Vagina (tissue), 2 donors: ENCODE measurements at places on chromosomes 16 and 17. TPM values are rescaled to one million over a fixed set of nuclear protein-coding genes. Genes with fewer than 3 reads are reported as not detected.
A peak's percentile ranks its signal among the peaks of the same experiment; 100 is the strongest.

GRCh38 chr16:29820730-29821642 lies 724 bp downstream of the MVP start:
- no peak for DNase-seq

DNA sequence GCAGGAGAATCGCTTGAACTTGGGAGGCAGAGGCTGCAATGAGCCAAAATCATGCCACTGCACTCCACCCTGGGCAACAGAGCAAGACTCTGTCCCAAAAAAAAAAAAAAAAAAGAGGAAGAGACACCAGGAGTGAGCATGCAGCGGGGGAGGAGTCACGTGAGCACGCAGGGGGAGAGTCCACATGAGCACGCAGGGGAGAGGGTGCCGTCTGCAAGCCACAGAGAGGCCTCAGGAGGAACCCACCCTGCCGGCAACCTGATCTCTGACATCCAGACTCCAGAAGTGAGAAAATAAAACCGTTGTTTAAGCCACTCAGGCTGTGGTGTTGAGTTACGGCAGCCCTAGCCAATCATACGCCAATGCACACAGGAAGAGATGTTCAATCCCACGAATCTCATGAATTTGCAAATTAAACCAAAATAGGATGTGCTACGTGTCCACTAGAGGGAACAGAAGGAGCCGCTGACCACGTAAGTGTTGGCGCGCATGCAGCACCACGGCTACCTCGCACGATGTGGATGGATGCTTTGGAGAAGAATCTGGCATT lies 42.2 kb downstream of the CCDC57 start:
- DNase-seq = no peak

DNA sequence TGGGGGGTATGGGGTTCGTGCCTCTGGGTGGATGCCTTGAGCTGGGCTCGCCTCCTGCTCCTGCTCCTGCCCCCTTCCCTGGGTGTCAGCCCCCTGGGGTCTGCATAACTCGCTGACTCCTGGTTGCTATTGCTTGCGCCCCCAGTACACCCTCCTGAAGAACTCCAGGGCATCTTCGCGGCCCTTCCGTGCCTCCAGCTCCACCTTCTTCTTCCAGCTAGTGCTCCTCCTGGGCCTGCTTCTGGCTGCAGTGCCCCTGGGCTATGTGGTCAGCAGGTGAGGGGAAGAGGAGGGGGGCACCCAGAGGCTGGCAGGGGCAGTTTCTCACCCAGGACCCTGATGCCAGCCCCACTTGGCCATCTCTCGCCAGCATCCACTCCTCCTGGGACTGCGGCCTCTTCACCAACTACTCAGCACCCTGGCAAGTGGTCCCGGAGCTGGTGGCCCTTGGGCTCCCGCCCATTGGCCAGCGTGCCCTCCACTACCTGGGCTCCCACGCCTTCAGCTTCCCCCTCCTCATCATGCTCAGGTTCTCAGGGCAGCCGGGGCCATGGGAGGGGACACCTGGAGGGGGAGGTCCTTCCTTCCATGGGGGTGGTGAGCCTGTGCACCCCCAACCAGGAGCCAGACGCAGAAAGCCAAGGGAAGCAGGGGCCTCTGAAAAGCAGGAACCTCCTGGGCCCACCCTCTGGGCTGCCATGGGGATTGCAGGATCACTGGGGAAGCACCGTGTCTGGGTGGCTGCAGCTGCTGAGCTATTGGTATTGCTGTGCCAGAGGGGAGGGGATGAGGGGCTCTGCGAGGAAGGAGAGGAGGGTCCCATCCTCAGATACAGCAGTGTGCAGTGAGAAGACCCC lies 7.8 kb upstream of the C17orf99 start:
- DNase-seq = no peak

GRCh38 chr17:82096709-82097183 lies 1.3 kb downstream of the FASN start:
- DNase-seq = no peak

GRCh38 chr17:45394913-45395568 lies 37.6 kb downstream of the ARHGAP27 start:
- DNase-seq = no peak

GRCh38 chr17:57569853-57570252 lies 175.2 kb downstream of the CCDC182 start:
- no peak for DNase-seq

- DNase-seq = no peak
Measured at GRCh38 chr17:48597778-48598631, 4.4 kb upstream of the HOXB5 start.

GRCh38 chr17:80101946-80102663 lies 724 bp downstream of the GAA start:
- no peak for DNase-seq

DNA sequence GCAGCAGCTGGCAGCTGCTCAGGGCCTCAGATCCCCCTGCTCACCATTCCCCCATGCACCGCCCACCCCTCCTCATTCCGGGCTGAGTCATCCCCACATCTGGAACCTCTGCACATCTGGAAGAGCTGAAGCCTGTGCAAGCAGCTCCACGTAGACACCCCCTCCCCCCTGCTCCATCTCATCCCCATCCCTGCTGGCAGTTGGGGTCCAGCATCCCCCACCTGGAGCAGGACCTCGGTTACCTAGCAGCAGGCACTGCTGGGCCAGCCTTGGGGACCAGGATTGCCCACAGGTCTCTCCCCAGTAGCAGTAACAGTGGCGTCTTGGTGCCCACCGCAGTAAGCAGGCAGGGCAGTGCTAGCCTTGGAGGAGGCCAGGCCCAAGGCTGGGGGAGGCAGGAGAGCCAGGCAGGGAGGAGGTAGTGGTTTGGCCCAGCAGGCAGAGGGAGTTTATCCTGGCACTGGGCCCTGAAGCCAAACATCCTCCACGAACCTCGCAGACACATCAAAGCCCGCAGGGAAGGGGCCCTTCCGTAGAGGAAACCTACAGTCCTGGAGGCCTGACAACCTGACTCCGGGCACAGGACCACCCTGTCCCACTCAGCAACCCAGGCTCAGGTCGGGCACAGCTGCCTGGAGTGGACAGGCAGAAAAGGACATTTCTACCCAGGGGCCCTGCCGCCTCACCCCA lies 7.7 kb upstream of the TMEM92 start:
- DNase-seq = peak; percentile 85

DNA sequence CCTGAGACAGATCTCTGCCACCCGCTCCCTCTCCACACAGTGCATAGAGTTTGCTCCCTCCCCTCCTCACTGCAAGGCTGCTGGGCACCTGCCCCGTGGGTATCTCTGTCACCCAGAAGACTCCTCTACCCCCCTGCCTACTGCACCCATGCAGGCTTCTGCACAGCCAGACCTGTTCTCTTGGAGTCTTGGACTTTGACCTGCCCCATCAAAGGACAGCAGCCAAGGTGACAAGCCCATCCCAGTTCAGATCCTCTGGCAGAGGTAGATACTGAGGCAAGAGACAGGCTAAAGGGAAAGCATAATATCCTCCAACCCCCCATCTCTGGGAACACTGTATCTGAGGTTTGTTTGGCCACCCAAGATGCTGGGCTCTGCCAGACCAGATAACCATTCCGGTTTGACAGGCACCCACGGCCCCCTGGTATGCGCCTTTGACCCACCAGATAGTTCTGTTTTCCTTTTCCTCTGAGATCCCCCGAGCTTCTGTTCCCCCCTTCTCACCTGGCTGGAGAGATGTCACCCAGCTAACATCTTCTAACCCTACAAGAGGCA lies 239.6 kb downstream of the SOX9 start:
- no peak for DNase-seq

- no peak for DNase-seq
Measured at GRCh38 chr17:21163101-21163500, 36.3 kb downstream of the DHRS7B start.

GRCh38 chr17:5282642-5283217 lies 646 bp downstream of the RABEP1 start:
- DNase-seq = no peak

DNA sequence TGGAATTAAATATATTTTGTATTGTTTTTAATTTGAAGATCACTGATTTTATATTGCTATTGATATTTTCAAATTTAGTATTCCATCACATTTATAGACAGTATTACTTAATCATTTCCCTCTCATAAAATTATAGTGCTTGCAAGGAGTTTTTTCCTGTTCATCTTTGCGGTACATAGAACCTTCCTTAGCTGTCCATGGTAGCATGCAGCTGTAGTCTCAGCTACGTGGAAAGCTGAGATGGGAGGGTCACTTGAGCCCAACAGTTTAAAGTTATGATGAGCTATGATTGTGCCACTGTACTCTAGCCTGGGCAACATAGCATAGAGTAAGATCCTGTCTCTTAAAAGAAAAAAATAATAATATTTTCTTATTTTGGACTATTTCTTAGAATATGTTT lies 215.8 kb upstream of the CHMP6 start:
- DNase-seq = no peak

The STAT5B gene
- 74.6 TPM for total RNA-seq

The RNU2-1 gene
- total RNA-seq = not detected

The GJC1 gene
- total RNA-seq = 10.1 TPM

The KRTAP4-4 gene
- total RNA-seq = not detected
